ENCODE measurements at places on chromosomes 7 and 10.

GRCh38 chr7:108046952-108047506 is 44.1 kb upstream of the LAMB1 start:
- DNase-seq: no peak

- DNase-seq: no peak
These were observed 27.8 kb downstream of the ZNF33A start for GRCh38 chr10:38038107-38038931.

DNA sequence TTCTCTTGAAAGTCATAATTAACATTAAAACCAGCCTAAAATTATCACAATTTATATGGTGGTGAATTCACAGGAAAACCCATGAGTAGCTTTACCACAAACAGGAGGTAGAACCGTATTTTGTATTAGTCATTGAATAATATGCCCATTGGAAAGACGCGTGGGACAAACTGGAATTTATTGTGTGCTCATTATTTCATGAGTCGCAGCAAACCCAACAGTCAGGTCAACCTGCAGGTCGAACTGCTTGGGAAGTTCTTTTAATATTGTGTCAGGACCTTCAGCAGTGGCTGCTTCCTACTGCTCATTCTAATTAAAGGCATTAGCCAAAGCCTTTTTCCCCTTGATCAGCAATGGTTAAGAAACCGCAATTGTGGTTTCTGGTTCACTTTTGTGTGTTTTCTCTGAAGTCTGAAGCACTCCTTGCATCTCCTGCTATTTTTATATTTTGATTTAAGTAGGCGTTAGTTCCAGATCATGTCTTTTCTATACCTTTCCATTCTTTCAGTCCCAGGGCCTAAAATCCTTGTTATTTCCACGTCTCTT is 100.1 kb downstream of the RAB11FIP2 start:
- no peak for DNase-seq

DNA sequence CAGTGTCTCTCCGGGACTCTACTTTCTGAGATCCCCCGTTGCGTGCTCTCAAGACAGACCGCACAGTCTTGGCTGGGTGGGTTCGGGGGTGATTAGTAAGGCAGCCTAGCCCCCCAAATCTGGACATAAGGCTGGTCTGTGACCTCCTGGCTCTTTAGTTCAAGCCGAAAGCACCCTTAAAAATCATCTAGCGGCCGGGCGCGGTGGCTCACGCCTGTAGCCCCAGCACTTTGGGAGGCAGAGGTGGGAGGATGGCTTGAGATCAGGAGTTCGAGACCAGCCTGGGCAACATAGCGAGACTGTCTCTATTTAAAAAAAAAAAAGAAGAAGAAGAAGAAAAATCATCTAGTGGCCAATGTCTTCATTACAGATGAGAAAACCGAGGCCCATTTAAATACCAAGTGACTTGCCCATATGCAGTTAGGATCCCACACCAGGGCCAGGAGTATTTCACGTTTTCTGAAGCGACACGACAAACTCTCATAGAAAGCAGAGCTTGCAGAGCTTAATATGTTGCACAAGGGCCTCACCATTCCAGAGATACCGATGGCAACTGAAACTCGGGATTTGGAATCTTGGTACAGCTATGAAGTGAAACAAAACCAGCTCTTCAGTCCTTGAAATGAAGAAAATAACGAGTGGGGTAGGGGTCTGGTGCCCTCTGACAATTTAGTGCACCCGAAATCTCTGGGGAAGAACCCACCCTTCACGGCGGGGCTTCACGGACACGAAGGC is 703 bp upstream of the HILPDA start:
- no peak for DNase-seq

DNA sequence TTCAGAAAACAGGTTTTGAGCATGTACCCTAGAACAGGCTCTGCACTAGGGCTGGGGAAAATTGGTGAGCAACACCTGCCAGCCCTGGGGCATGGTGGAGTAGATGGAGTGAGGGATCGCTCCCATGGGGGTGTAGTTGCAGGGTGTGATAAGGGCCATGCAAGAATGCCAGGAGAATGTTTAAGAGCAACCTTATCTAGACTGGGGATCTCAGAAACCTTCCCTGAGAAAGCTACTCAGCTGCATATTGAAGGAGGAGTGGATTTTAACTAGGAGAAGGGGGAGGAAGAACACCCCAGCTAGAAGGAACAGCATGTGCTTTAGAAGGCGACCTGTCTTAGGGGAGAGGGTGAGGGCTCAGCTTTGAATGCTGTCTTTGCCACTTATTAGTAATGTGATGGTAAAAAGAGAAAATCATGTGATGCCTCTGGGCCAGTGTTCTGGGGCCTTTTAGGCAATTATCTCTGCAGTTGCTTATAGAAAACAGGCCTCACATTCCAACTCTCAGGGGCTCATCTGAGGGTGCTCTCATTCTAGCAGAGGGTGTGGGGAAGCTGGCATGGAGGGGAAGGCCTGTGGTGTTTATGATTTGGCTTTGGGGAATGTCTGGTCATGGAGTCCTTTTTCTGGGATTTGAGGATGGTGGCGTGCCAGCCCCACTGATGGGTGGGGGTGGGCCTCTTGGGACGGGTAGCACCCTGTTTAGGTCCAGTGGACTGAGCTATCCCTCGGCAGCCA is 225.4 kb downstream of the BMPER start:
- DNase-seq: no peak

- DNase-seq: no peak
These were observed 122.0 kb upstream of the HABP2 start for GRCh38 chr10:113430634-113431397.
